ENCODE measurements at places on chromosomes 2 and 18. TPM values are rescaled to one million over a fixed set of nuclear protein-coding genes. Genes with fewer than 3 reads are reported as not detected.

The COLEC12 gene
- total RNA-seq = 15.0 TPM

The ACMSD gene
- total RNA-seq = not detected

The PFN4 gene
- 0.29 TPM for total RNA-seq

The WNT10A gene
- not detected for total RNA-seq

The USP37 gene
- 9.0 TPM for total RNA-seq
